ENCODE measurements at places on chromosomes 6 and 20.

GRCh38 chr6:68427630-68428029 lies 207.5 kb upstream of the ADGRB3 start:
- no peak for DNase-seq

DNA sequence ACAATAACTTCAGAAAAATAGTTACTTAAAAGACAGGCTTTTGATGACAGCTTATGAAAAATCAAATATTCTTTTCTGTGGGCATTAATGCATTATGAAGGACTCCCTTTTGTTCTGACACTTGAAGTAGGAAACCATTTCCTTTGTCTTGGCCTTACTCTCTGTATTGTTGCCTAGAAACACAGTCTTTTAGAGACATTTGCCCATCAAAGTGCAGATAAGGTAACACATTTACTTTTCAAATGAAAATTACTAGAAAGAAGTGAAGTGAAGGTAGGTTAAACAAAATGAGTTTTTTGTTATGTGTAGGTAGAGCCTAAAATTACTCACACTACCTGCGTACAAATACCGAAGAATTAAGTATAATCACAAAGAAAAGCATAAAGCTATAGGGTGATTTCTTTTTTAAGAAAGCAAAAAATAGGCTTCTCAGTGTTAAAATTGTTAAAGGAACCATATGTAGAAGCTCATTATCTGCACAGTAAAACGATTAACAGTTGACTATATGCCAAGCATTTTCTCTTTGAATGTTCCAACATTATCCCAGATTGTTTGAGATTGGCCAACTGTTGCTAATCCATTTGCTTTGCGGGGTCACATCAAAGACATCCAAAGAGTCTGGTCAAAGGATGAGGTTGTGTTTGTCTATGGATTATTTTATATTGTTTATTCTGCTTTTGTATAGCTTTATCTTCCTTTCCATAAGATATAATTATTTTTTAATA lies 542.0 kb upstream of the RNF217 start:
- DNase-seq: no peak

- DNase-seq: no peak
These were observed 90.4 kb downstream of the MAP3K7 start for GRCh38 chr6:90496258-90497016.

- no peak for DNase-seq
These were observed 3.9 kb downstream of the SDC4 start for GRCh38 chr20:45344168-45344860.

GRCh38 chr20:20237093-20237959 lies 130.6 kb upstream of the INSM1 start:
- DNase-seq: no peak

DNA sequence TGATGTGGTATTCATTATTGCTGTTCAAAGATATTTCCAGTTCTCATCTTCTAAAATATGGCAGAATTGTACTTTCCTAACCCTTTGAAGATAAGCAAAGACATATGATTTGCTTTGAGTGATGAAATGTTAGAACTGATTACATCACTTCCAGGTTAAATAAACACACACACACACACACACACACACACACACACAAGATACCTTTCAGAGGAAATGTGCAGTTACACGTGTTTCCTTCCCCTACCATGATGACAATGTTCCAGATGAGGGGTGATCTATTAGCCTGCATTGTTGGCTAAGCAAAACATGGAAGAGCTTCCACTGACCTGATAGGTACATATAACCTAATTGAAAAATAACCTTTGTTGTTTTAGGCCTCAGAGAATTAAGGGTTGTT lies 11.7 kb upstream of the FRK start:
- no peak for DNase-seq

GRCh38 chr6:75937846-75938245 lies 134.6 kb downstream of the IMPG1 start:
- no peak for DNase-seq

GRCh38 chr6:14635195-14635594 lies 517.6 kb downstream of the CD83 start:
- no peak for DNase-seq

GRCh38 chr6:36777801-36778200 lies 61.4 kb downstream of the CPNE5 start:
- no peak for DNase-seq

GRCh38 chr20:59125836-59126235 lies 37.8 kb upstream of the ZNF831 start:
- no peak for DNase-seq

- DNase-seq: no peak
These were observed 232.6 kb upstream of the SUPT3H start for GRCh38 chr6:45610374-45610773.

- DNase-seq: no peak
These were observed 20.5 kb downstream of the TGM2 start for GRCh38 chr20:38144598-38144973.

GRCh38 chr20:19495905-19496703 lies 262.0 kb upstream of the RIN2 start:
- no peak for DNase-seq

GRCh38 chr6:89221971-89222711 lies 5.0 kb upstream of the GABRR1 start:
- DNase-seq: no peak

DNA sequence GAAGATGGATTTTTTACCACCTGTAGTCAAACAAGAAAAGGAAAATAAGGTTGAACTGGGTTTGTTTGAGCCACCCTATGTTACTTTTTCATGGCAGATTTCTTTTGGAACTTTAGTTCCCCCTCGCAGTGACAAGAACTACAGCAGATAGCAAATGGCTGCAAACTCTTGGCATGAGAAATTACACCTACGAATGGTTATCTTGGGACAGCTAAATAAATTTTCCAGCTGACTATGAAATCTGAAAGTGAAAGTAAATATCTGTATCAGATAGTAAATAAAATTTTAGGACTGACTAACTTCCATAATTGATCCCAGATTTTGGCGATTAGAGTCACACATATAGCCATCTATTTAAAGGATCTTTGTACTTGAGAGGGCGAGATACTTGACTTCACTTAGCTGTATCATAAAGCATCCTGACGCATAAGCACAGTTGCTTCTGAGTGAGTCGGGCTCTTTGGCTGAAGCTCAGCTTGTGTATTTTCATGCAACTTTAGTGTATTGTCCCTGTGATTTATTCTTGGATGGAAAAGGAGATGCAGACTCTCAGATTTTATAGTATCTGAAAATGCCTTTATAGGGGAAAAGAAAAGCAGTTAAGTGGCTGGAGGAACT lies 125.3 kb upstream of the B3GAT2 start:
- DNase-seq: no peak

GRCh38 chr6:130933712-130934200 lies 106.5 kb downstream of the SMLR1 start:
- DNase-seq: no peak

DNA sequence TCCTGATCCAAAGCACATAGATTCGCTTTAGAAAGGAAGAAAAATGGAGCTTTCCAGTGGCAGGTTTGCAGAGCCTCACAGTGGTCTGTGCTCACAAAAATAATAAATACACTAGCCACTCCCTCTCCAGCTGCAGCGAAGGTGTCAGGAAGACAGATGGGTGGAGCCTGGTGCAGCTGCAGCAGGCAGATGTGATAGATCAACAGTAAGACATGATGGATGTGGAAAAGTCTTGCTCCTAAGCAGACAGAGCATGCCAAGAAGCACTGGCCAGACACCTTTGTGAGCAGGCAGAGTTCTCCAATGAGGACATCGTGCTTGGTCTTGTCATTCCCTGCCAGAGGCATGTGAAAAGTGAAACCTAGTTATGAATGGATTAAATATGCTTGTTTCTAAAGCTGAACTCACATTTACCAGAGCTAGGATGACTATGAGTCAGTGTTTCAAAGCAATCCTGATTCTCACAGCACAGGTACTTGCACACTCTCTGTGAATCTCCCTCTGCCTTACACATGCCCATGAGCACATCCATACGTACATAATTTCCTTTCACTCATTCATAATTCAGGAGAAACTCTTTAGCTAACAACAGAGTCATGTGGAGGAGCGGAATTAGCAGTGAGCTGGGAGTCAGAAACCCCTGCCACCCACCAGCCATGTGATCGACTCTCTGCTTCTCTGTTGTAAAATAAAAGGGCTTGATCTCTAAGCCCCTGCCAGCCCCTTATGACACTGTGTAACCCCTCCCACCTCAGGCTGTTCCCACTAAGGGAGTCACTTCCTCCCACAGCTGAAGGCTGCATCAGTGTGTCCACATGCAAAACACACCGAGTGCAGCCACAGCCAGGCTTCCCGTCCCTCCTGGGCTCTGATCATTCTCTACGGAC lies 111.2 kb downstream of the SCML4 start:
- DNase-seq: no peak

DNA sequence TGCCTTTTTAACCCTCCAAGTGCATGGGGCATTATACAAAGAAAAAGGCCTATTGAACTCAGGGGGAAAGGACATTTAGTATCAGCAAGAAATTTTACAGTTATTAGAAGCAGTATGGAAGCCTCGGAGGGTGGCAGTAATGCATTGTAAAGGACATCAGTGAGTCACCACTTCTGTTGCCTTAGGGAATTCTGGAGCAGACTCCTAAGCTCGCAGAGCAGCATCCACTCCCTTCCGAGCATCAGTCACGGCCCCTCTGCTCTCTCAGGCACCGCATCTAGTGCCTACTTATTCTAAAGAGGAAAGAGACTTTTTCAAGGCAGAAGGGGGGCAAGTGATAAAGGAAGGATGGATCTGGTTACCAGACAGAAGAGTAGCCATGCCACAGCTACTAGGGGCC lies 296.5 kb downstream of the RNGTT start:
- DNase-seq: no peak

DNA sequence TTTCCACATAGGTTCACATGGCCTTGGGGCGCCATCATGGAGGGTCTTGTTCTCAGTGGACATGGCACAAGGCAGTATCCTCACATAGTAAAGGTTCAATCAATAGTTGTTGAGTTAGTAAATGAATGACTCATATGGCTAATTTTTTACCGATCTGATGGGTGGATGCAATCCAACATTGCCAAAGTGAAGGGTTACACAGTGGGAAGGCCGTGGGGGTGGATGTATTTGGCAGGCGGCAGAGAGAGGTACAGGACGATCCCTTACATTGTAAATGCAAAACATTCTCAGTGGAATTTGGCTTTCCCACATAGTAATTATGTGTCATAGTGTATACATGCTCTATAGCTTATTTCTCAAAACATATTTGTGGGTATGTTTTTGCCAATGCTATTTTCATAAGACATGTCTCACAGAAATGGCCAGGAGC lies 21.0 kb upstream of the PDE7B start:
- DNase-seq: no peak

DNA sequence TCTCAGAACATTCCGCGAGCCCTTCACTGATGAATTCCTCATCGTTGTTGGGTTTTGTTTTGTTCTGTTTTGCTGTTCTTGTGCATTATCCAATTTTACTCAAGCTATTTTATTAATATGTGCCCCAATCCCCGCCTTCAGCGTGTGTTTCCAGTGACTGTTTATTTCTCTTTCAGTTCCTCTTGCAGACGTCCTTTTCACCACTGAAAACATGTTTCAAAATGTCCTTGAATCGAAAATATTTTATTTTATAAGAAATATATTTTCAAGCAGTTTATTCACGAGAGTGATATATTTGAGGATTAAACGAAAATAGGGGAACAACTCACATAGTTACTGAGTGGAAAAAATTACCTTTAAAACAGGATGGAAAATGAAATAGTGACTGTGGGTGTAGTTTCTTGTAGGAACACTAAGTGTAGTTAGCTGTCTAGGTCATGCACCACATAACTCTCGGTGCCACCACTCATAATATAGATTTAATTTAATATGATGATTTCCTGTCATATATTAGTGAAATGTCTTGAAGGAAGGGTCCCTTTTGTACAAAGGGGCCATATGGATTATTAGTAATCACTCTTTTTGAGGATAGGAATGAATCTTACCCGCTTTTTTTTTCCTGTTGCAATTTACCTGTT lies 45.3 kb upstream of the HDDC2 start:
- DNase-seq: no peak

DNA sequence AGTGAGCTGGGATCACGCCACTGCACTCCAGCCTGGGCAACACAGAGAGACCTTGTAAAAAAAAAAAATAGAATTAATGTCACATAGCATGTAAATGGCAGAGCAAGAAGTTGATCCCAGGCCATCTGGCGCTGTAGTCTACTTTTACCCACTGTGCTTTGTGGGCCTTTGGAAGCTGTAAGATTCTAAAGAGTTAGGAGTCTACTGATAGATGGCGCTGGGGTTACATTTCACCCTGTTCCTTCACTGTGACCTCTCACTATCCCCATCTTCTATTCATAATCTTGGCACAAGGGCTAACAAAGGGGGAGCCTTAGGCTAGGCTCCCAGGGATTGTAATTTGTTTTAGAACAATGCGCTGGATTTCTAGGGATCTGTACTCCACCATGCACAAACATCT lies 24.4 kb downstream of the SIRPD start:
- no peak for DNase-seq
